Subcutaneous adipose tissue (tissue), 4 donors: ENCODE measurements at places on chromosomes 2 and 18. TPM values are rescaled to one million over a fixed set of nuclear protein-coding genes. Genes with fewer than 3 reads are reported as not detected.

Gene FBXO41
- 4.9 TPM for total RNA-seq

Gene PLEKHB2
- 65.9 TPM for total RNA-seq

Gene BBS5
- total RNA-seq = 7.7 TPM

Gene ADNP2
- total RNA-seq = 11.9 TPM

Gene HMSD
- not detected for total RNA-seq

Gene ANKRD30BL
- not detected for total RNA-seq

Gene CNDP1
- total RNA-seq = not detected

Gene SPP2
- not detected for total RNA-seq

Gene PLEKHH2
- 59.2 TPM for total RNA-seq
